ENCODE measurements at places on chromosomes 11 and 22. TPM values are rescaled to one million over a fixed set of nuclear protein-coding genes. Genes with fewer than 3 reads are reported as not detected.

DNA sequence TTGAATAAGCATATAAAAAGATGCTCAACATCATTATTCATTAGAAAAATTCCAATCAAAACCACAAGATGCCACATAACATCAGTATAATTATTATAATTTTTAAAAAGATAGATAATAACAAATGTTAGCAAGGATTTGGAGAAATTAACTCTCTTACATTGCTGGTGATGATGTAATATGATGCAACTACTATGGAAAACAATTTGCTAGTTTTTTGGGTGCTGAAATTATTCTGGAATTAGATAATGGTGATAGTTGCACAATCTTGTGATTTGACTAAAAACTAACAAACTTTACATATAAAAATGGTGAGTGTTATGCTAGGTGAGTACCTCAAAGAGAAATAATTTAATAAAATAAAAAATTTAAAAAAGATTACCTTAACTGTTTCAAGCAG, 412.2 kb downstream of the LRRC4C start:
- no peak overlapping the region for H3K27ac ChIP-seq
- no peaks in the 10 kb centered on the region for H3K4me1 ChIP-seq
- no peak for DNase-seq
- no peaks in the 10 kb centered on the region for H3K36me3 ChIP-seq
- no peak overlapping the region for H3K4me3 ChIP-seq

DNA sequence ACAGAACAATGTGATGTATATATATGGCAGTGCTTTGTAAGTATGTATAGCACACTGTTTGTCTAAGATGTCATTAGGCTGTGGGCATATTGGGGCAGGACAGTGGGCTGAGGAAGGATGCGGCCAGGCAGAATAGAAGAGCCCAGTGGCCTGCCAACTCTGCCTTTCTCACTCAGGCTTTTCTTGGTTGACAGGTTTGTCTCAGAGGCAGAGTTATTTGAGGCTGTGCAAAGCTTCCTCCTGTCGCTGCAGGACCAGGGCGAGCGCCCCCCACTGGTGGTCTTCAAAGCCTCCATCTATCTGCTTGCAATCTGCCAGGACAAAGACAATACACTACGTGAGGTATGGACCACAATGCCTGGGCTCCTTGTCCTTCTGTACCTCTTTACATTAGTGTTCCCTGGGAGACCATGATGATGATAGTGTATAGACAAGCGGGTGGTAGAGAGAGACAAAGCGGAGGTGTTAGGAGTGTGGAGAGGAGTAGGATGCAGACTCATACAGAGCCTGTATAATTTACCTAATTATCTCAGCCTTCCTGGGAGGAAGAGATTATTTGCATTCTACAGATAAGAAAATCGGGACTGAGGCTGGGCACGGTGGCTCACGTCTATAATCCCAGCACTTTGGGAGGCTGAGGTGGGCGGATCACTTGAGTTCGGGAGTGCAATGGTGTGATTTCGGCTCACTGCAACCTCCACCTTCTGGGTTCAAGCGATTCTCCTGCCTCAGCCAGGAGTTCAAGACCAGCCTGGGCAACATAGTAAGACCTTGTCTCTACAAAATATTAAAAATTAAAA, 37.3 kb upstream of the CCDC134 start:
- peak; percentile 13 for DNase-seq
- no peaks in the 10 kb centered on the region for H3K4me1 ChIP-seq
- no peaks in the 10 kb centered on the region for H3K36me3 ChIP-seq
- no peak overlapping the region for H3K27ac ChIP-seq
- no peak overlapping the region for H3K4me3 ChIP-seq

- DNase-seq = no peak
- H3K27ac ChIP-seq = no peak overlapping the region
- H3K27me3 ChIP-seq = no peaks in the 10 kb centered on the region
- H3K4me1 ChIP-seq = no peaks in the 10 kb centered on the region
- H3K4me3 ChIP-seq = no peak overlapping the region
Observed at GRCh38 chr22:41579297-41579996, 10.2 kb downstream of the PMM1 start.

GRCh38 chr11:2451336-2451735, 6.5 kb downstream of the KCNQ1 start:
- peak; percentile 65 for DNase-seq
- peaks cover 21% of the 10 kb centered on the region for H3K4me1 ChIP-seq
- H3K36me3 ChIP-seq = no peaks in the 10 kb centered on the region
- H3K27me3 ChIP-seq = peaks cover 4% of the 10 kb centered on the region

Gene BIRC3
- total RNA-seq = 14.0 TPM

DNA sequence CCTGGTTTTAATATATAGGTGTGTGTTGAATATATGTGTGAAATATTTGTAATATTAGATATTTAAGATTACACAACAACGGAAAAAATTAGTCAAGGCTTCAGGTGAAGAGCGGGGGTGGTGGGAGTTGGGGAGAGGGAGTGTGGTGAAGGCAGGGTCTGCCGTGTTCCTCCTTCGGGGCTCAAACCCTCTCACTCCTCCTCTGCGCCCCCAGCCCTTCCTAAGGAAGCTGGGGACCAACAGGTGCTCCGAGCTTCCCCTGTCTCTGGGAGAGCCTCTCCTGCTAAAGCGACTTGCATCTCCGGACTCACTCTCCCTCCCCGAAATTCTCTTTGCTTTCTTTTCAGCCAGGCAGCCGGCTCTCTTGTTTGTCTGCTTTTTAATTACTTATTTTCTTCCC, 960 bp upstream of the CADM1 start:
- no peak for DNase-seq
- H3K36me3 ChIP-seq = no peaks in the 10 kb centered on the region
- peaks cover 77% of the 10 kb centered on the region for H3K27me3 ChIP-seq
- H3K4me1 ChIP-seq = peaks cover 26% of the 10 kb centered on the region
- H3K4me3 ChIP-seq = peak overlapping the region; percentile 72

DNA sequence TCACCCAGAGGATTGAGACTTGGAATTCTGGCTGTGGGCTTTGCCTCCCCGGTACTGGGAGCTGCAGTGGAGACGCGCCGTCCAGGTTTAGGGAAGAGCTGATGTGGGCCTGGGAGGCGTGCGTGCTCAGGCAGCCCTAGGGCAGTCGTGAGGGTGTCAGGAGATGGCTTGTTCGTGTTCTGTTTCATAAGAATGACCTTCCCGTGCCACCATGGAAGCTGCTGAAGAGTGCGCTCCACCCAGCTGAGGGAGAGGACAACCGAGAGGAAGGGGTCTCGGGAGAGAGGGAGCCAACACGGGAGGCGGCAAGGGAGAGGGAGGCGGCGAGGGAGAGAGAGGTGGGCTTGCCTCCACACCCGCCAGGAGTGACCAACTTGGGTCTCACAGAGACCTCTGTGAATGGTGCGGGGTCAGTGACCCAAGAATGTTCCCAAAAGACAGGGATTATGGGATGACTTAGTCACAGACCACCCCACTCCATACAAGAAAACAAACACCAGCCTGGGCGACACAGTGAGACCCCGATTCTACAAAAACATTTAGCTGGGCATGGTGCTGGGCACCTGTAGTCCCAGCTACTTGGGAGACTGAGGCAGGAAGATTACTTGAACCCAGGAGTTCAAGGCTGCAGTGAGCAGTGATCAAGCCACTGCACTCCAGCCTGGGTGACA, 14.7 kb upstream of the TRMU start:
- no peak overlapping the region for H3K4me3 ChIP-seq
- DNase-seq = no peak
- no peak overlapping the region for H3K27ac ChIP-seq
- H3K36me3 ChIP-seq = peaks cover 42% of the 10 kb centered on the region

DNA sequence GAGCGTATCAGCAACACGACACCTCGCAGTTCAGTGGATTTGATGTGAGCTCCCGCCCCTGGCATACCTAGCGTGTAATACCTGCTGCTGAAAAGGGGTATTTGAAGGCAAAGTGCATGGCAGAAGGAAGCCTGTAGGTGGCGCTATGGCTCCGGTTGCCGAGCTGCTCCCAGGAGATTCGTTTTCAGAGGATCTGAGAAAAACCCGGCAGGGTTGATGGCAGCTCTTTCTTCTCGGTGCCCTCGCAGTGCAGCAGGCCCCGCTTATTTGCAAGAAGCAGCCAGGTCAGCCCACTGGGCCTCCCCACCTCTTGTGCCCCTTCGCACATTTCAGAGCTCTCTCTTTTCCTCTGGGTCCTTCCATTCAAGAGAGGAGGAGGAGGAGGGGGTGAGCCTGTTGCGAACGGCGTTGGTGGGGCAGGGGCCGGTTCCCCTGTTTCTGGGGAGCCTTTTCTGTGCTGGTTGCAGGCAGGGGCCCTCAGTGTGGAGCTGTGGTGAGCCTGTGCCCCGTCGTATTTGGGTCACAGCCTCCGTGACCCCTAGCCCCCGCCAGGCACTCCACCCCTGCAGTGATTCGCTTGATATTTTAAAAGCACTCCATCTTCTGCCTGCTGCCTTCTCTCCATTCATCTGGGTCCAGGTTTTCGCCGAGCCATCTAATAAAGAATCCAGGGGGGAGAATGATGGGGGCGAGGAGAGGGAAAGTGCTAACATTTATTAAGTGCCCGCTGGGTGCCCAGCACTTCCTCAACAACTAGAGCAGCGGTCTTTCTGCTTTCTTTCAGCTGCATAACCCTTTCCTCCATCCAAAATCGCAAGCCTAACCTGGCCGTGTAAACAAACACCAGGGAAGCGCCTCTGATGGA, 85.3 kb upstream of the SYT13 start:
- no peaks in the 10 kb centered on the region for H3K36me3 ChIP-seq
- no peak overlapping the region for H3K27ac ChIP-seq
- peaks cover 3% of the 10 kb centered on the region for H3K4me1 ChIP-seq
- no peak overlapping the region for H3K4me3 ChIP-seq

Gene ZBTB16
- total RNA-seq = 55.6 TPM

Gene MOGAT2
- total RNA-seq = not detected

- H3K4me3 ChIP-seq = peak overlapping the region; percentile 34
- DNase-seq = no peak
- H3K27me3 ChIP-seq = no peaks in the 10 kb centered on the region
Observed at GRCh38 chr11:34623463-34623862, 2.6 kb downstream of the EHF start.
